ENCODE measurements at places on chromosomes 11 and 22. TPM values are rescaled to one million over a fixed set of nuclear protein-coding genes. Genes with fewer than 3 reads are reported as not detected.

DNA sequence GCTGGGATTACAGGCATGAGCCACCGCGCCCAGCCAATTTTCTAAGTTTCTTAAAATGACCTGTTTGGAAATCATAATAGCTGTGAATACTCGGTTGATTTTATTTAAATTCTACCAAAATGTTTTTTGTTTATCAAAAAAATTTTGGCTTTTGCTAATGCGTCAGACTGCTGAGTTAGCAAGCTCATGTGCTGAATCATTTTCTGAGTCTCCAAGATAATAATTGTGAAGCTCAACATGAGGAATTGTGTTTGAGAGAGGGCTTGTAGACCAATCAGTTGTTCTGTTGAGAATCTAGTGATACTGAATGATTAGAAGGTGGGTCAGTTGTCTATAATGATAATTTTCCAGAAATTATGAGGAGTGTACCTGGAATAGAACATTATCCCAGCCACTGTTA lies 15.9 kb downstream of the RNF214 start:
- no peak for DNase-seq

DNA sequence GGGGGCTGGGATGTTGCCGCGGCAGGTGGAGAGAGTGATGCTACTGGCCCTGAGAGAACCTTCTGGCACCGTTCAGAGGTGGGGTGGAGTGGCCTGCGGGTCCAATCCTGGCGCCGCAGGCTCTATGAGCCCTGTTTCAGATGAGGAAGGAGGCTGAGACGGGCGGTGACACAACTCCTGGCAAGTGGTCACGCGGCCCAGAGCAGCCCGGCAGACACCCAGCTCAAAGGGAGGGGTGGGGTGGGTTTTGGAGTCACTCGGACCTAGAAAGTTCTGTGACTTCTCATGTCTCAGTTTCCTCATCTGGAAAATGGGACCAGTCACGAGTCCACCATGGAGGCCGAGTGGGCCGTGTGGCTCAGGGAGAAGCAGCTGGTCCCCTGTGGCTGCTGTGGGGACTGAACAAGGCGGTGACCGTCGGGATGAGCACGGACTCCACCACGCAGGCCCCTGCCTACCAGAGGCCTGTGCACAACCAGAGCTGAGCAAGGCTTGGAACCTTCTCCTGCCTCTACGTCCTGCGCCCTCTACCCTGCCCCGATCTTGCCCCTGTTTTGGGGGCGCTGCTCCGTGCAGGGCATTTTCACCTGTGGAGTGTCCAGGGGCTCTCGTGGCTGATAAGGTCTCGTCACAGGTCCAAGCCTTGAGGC lies 3.7 kb downstream of the TSPO start:
- no peak for DNase-seq

- no peak for DNase-seq
Measured at GRCh38 chr22:36606114-36606513, 77.1 kb upstream of the EIF3D start.

DNA sequence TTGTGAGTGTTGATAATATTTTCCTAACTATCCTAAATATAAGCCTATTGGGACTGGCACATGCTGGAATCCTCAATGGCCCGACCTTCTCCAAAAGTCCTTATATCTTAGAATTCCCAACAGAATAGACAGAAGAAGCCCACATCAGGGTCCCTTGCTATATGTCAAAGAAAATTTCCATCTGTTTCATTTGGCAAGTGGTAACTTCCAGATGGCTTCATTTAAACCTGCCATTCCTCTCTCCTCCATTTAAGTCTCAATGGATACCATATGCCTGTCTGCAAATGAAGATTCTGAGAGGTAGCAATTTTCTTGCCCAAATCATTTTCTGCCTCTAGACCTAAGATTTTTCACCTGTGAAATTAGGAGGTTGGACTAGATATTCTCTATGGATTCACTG lies 73.1 kb upstream of the KCNA4 start:
- no peak for DNase-seq

The FOSL1 gene
- total RNA-seq, result 2.1 TPM

The LMO1 gene
- 2.1 TPM for total RNA-seq
